SK-N-SH (cell line): ENCODE measurements at places on chromosomes 16 and 17.

GRCh38 chr16:63581570-63581969 lies 1540.3 kb downstream of the CDH11 start:
- DNase-seq: no peak

GRCh38 chr16:66649636-66650205 lies 45.2 kb downstream of the CMTM3 start:
- no peak for DNase-seq

GRCh38 chr17:66837885-66838665 lies 3.2 kb downstream of the CACNG5 start:
- DNase-seq: no peak

DNA sequence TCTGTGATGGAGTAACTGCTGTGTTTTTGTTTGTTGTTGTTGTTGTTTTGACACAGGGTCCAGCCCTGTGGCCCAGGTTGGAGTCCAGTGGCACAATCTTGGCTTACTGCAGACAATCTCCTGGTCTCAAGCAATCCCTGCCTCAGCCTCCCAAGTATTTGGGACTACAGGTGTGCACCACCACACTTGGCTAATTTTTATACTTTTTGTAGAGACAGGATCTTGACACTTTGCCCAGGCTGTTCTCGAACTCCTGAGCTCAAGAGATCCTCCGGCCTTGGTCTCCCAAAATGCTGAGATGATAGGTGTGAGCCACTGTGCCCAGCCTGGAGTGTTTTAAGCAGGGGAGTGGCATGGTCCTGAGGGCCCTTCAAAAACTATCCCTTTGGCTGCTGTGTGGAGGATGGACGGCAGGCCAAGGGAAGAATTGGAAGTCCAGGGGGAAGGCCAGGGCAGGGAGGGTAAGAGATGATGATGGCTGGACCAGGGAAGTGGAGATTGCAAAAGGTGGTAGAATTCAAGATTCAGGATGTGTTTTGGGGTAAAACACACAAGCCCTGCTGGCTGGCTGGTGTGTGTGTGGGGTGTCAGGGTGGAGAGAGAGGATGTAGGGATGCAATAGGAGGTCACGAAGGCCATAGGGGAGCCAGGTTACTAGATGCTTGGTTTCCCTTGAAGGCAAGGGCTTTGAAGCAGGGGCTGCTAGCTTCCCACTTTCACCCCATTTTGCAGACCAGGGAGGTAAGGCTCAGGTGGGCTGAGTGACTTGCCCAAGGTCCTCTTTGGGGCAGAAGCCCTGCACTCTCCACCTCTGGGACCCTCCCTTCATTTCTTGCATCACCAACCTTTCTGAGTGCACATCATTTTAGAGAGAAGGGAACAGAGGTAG lies 18.8 kb upstream of the PLLP start:
- DNase-seq: no peak

DNA sequence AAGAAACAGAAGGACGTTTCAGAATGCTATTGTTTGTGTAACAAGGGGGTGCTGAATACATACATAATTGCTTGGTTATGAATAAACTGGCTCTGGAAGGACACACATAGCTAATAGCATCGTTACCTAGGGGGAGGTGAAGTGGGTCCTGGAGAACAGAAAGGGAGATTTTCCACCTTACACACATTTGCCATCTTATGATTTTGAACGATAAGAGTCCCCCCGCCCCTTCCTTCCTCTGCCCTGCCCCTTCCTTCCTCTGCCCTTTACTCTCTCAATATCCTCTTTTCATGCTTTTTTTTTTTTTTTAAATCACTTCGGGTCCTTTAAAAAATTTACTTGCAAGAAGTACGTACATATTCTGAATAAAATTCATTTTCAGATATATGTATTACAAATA lies 902 bp upstream of the DHRS7B start:
- DNase-seq: no peak

GRCh38 chr17:55332296-55333041 lies 67.7 kb downstream of the HLF start:
- DNase-seq: no peak

DNA sequence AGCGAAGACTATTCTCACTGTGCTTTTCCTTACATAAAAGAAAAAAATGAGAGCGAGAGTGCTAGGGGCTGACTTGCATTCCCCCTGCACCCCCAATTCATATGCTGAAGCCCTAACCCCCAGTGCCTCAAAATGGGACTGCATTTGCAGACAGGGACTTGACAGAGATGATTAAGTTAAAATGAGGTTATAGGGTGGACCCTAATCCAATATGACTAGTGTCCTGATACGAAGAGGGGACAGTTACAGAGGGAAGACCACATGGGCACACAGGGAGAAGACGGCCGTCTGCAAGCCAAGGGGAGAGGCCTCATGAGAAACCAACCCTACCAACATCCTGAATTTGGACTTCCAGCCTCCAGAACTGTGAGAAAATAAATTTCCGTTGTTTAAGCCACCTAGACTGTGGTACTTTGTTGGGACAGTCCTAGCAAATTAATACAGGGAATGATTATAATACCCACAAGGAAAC lies 1.6 kb upstream of the TMEM220 start:
- DNase-seq: no peak

- DNase-seq: no peak
Measured at GRCh38 chr16:85638695-85639409, 25.7 kb downstream of the GSE1 start.

DNA sequence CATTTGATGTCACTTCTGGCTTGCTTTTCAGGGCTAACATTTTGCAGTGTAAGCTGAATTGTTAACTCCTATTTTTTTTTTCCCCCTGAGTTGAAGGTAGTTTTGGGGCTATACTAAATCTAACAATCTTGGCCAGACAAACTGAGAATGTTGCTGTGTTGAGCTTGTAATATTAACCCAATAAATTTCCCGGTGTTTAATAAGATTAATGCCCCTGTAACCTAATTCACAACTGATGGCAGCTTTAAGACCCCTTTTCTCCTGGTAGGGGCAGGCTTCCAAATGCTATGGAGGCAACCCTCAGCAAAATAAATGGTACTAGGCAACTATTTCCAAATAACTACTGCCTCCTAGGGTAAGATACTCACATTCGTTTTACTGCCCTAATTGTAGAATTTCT lies 549.6 kb upstream of the KIF2B start:
- no peak for DNase-seq

- DNase-seq: no peak
Measured at GRCh38 chr17:3529817-3530741, 27.5 kb downstream of the TRPV3 start.

DNA sequence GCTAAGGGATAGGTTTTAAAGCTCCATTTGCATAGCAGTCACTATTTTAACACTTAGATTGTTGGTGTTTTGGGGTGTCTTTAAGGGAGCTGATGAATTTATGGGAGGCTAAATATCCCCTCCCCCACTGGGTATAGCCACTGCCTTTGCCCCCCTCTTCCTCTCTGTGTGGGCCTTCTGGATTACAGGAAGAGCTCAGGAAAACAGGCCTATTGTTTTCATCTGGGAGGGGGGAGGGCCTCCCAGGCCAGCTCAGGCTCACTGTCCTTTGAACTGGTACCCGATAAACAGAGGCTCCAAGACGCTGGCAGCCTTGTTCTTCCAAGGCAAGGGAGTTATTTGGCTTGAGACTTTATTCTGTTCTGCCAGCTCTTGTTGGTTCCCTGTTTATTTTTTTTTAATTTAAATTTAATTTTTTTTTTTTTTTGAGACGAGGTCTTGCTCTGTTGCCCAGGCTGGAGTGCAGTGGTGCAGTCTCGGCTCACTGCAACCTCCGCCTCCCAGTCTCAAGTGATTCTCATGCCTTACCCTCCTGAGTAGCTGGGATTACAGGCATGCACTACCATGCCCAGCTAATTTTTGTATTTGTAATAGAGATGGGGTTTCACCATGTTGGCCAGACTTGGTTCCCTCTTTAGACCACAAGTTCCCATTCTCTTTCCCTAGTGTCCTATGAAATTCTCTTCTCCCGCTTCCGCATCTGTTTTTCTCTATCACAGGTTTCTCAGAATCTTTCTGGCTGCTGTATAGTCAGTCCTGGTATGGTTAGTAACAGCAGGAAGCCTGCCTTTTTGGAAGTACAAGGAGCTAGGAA lies 25.1 kb downstream of the MINK1 start:
- peak; percentile 78 for DNase-seq

- no peak for DNase-seq
Measured at GRCh38 chr17:77740481-77740880, 218.0 kb upstream of the TNRC6C start.

DNA sequence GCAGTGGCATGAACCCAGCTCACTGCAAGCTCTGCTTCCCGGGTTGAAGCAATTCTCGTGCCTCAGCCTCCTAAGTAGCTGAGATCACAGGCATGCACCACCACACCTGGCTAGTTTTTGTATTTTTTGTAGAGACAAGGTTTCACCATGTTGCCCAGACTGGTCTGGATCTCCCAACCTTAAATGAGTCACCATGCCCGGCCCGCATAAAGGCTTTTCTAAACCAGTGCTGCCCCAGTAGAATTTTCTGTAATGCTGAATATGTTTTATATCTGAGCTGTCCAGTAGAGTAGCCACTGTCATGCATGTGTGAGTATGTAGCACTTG lies 36.9 kb upstream of the WSB1 start:
- no peak for DNase-seq

DNA sequence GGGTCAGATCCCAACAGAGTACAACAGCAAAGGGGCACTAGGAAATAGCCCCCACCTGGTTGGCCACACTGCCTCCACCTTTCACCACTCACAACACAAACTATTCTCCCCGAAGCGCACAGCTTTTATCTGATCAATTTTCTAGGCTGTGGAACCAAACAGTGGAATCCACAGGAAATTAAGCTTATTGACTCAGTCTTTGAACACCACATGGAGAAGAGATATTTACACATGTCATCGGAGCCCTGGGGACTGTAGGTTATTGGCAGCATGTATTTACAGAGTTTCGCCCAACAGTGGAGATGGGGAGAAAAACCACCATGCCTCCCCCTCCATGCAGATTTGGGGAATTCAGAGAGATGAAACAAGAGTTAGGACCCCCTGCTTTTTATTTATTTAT lies 154.8 kb downstream of the XYLT1 start:
- no peak for DNase-seq

DNA sequence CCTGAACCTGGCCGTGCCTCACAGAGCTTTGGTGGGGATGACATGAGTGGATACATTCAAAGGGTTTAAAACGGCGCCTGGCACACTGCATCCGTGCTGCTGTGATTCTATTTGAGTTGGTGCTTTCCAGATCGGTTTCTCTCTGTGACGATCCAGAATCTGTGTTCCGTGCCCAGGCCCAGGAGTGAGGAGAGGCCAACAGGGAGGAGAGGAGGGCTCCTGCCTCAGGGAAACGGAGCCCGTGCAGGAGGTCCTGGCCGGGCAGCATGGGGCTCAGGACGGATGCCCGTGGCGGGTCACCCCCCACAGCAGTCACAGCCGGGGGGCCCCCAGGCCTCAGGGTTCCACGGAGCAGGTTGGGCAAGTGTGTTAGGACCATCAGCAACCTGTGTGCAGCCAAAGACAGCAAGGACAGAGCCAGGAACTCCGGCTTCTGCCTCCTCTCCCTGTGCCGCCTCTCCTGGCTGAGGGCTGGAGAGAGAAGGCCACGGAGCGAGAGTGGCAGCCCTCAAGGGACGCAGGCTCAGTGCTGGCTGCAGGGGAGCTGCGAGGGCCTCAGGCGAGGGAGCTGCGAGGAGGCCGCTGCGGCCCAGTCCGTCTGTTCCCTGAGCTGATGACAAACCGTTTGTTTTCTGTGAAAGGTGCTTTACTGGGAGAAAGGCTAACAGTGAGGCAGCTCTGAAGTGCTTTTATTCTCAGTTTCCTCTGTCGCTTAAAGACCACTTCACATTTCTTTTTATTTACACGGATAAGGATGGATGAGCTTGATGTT lies 99.3 kb downstream of the METRNL start:
- DNase-seq: no peak
